Stimulated activated CD8-positive, alpha-beta memory T cell treated with anti-CD3 and anti-CD28 coated beads, Interleukin-7, amount 100 ng/mL, for 1 hour (primary cell): ENCODE measurements at places on chromosomes 11 and 22.

- no peak for DNase-seq
Measured at GRCh38 chr11:8373519-8374432, 110.1 kb upstream of the LMO1 start.

DNA sequence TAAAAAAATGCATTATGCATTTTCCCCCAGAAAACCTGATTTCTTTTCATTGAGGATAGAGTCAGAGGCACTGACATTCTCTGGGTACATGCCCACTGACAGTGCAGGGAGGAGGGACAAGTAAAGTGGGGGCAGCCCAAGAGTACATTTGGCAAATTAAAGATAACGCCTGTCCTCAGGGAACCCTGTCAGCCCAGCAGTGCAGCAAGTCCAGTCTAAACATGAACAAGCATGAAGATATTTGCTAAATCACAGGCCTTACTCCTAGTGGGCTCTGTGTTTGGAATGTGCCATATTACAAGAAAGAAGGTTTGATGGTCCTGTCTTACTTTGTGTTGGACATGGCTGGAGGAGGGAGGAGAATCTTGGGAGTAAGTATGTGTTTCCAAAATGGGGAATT lies 37.9 kb downstream of the AMOTL1 start:
- no peak for DNase-seq

DNA sequence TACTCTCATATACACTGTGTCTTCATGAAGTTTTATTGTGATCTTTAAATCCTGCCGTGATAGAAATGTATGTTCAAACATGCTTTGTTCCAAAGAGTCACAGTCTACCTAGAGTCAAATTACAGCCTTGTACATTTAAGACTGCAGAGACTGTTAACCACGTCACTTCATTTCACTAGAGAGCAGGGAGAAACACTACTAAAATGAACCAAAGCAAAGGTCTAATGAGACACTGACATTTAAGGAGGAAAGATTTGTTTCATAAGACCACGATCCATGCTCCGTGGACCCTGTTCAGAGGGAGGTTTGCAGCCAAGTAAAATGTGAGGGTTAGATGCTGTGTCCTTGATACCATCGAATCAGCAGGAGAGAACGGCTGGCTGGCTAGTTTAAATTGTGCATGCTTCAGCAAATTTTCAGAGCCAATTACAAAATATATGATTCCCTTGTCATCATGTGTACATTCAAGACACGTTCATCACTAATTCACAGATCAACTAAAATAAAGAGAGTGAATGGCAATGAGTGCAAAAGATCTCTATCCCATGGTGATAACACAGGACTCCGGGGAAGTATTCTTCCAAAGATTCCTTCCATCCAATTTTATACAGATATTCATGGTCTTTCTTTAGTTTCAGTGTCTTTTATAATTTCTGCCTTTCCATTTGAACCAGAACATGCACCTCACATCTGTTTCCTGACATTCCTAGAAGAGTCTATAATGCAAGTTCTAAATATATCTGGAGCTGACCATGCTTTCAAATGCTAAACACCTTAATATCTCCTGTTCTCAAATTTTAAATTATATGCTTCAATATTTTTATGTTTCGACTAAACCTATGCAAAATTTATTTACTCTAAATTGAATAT lies 960.9 kb upstream of the FAT3 start:
- no peak for DNase-seq

- no peak for DNase-seq
Measured at GRCh38 chr22:38228873-38229740, 27.3 kb downstream of the MAFF start.

- no peak for DNase-seq
Measured at GRCh38 chr11:109422870-109423465, 978 bp downstream of the C11orf87 start.

DNA sequence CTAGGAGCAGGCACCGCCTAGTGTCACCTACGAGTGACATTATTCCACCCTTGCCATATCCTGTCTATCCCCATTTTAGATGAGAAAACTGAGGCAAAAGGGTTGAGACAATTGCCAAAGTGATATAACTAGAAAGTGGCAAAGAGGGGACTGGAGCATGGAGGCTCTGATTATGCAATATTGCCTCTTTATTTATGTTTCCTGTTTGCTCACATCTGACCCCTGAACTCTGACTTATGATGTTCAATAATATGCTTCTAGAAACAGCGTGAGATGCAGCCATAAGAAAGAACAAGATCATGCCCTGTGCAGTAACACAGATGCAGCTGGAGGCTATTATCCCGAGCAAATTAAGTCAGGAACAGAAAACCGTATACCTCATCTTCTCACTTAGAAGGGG lies 7.7 kb downstream of the ELF5 start:
- no peak for DNase-seq

DNA sequence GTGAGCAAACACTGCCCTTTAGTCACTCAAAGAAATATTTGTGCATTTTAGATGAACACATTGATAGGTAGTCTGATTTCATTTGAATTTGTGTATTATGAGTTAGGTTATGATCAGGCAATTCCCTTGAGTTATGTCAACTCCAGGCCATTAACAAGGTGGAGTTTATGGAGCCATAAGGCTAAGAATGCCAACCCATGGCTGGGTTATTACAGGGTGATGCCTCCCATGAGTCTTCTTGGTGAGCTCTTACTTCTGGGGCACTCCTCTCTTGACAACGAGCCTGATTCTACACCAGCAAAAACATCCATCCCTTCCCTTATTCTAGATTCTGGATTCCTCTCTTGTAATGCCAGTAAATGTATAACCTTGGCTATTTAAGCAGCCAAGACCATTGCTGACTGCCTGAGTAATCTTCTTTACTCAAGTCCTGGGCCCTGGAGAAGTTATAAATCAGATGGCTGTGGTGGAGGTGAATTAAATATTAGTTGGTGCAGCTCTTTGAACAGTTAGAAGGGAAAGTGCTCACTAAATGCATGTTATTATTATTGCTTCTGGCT lies 645.7 kb upstream of the TENM4 start:
- no peak for DNase-seq

DNA sequence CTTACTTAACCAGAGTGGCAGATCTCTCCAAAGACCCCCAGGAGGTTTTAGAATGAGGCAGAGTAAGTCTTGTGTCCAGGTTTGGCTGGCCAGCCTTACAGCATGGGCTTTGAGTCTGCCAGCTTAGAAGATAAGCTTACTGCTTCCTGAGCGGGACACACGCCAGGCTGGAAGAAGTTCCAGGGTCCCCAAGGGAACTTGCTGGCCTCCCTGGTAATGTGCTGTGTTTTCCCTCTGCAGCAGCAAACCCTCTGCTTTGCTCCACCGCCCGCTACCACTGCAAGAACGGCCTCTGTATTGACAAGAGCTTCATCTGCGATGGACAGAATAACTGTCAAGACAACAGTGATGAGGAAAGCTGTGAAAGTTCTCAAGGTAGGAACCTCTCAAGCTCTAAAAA lies 154.2 kb downstream of the LDLRAD3 start:
- DNase-seq, result no peak

DNA sequence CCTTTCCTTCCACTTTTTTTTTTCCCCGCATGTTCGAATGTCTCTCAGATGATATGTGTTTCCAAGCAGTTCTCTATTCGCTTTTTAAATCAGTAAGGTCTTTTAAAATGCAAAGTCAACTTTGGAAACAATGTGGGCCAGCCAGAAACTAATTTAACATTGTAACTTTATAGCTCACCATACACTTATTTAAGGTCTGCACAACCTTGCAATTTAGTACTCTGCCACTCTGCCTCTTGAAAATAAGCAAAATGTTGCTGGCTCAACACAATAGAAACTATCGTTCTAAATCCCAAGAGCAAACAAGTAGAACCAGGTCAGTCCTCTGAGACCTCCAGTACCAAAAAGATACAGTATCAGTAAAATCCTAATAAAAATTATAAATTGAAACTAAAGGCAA lies 109.0 kb downstream of the SIK3 start:
- no peak for DNase-seq

GRCh38 chr22:37187891-37188761 lies at the start of gene C1QTNF6:
TSS of gene C1QTNF6 (minus strand) at chr22:37188247. CDS start at chr22:37188213, 34 bp downstream.
- DNase-seq, result no peak

DNA sequence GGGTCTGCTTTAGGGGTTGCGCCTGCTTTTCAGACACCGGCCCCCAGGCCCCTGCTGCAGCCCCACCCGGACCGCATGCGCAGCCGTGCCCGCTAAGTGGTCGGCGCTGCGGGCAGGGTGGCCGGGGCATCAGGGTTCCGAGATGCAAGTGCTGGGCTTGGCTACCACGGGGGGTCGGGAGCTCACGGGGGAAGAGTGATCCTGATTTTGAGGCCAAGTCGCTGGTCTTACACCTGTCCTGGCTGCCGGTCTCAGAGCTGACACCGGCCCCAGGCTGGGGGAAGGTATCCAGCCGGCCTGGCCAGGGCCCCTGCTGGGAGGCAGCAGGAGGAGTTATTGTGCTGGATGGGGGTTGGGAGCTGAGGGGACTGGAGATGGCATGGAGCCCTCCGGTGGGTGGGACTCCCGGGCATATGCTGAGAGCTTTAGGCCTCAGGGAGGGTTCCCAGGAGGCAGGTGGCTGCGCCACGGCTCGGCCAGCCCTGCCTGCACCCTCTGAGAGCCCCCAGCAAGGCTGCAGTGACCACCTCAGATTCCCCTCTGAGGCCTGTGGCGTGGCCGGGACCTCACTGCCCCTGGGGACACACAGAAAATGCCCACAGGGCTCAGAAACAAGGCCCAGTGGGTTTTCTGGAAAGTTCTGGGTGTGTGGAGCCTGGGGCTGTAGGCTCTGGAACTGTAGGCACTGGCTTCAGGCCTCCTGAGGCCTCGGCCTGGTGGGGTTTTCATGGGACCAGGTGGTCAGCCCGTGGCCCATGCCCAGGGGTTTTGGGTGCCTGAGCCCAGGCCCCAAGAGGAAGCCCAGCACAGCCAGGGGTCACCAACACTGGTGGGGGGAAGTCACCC lies 4.4 kb upstream of the MUC5AC start:
- no peak for DNase-seq

DNA sequence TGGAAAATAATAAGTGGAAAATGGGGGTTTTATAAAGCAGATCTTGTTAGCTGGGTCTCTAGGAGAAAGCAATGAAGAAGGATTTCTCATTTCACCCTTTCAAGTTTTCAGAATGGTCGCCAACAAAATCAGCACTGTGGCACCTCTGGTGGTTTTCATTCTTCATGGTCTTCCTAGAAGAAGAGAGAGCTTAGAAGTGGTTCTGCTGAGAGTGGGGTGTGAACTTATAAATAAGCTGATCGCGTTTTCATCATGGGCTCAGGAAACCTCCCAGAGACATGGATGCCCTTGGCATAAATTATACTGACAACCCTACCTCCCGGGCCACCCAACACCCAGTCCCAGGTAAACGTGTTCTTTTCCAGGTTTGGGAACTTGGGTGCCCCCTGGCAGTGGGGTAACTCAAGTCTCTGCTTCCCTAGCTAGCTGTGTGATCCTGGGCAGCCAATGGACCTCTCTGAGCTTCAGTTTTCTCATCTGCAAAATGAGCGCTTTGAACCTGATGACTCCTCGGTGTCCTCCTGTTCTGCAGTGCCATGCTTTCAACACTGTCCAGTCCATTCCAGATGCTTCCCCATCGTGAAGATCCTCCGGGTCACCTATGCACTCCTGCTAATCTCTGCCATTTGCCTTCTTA lies 72.6 kb upstream of the GRAMD1B start:
- DNase-seq, result no peak

GRCh38 chr11:107182978-107183377 lies 164.7 kb upstream of the GUCY1A2 start:
- no peak for DNase-seq

DNA sequence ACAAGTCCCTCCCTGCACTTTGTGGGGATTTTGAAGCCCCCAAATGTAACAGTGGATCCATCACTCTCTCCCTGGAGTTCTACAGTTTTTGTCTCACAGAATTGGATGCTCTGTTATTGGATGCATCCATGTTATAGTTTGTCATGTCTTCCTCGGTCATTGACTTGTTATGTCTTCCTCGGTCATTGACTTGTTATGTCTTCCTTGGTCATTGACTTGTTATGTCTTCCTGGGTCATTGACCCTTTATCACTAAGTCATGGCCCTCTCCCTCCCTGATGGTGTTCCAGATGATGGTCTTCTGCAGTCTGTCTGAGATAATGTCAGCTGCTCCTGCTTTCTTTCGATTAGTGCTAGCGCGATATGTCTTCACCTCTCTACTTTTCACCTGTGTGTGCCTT lies 981.5 kb downstream of the BRD1 start:
- DNase-seq, result no peak

GRCh38 chr22:20865875-20866445 lies 7.2 kb downstream of the SNAP29 start:
- DNase-seq, result no peak

DNA sequence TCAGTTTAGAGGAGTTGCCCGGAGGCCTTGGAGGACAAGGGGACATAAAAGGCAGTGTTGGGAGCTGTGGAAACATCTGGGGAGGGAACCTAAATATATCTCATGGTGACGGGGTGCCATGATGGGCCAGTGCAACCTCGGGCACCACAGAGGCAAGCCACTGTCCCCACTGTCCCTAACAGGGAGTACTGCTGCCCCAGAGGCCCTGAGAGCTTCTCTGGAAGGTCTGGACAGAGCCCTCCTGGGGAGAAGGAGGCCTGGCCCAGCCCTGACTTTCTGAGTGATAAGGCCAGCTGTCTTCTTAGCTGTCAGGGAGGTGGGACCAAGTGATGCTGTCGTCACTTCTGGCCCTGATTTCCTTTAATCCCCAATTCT lies 5.5 kb upstream of the P2RY6 start:
- no peak for DNase-seq

DNA sequence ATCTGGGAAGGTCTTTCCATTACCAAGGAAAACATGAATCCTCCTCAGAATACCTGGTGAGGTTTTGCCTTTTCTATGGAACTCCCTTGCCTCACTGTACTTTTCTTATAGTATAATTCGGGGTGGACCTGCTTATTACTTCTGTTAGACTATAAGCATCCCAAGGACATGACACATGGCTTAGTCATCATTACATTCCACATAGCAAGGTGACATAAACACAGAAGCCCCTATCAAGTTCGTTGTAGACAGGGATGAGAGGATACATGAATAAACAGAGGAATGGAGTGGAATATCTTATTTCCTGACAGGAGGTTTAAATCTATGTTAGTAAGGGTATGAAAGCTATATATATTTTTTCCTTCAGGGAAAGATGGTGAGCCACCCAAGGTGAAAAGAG lies 532.2 kb upstream of the CCDC90B start:
- DNase-seq, result no peak

DNA sequence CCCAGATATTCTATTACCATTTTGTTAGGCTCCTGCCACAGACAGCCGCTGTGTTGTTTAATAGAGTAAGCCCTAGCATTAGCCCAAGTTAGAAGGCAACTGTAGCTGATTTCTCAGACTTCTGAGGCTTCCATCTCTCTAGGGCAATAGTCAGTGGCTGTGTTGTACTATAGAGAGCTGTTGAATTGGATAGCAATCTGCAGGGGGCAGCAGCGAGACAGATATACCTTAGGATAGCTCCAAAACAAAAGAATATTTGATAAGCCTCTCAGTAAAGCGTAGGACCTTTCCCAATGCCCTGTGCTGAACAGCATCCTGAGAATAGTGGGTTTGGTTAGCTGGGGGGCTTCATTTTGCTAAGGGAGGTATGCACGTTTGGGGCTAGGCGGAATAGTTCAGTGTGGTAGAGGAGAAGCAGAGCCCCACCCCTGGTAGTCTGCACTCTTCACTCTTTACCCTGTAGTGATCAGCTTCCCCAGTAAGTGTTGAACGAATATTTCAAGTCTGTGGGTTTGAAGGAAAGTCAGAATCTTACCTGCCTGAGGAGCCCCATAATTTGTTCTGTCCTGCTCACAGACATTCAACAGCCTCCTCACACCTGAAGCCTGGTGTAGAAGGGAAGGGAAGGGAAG lies 515.1 kb downstream of the INSC start:
- no peak for DNase-seq
